ENCODE measurements at places on chromosomes 4 and X.

- peak; percentile 84 for DNase-seq
Measured at GRCh38 chr4:87108142-87108546, 112.3 kb downstream of the KLHL8 start.

GRCh38 chrX:149458586-149458985 is 46.5 kb downstream of the IDS start:
- no peak for DNase-seq

- peak; percentile 43 for DNase-seq
Measured at GRCh38 chrX:79259073-79259689, 108.0 kb downstream of the ITM2A start.

GRCh38 chr4:143337600-143338287 is 1.1 kb downstream of the GAB1 start:
- DNase-seq = peak; percentile 71

GRCh38 chr4:78528327-78528726 is 23.2 kb upstream of the ANXA3 start:
- DNase-seq = peak; percentile 59

DNA sequence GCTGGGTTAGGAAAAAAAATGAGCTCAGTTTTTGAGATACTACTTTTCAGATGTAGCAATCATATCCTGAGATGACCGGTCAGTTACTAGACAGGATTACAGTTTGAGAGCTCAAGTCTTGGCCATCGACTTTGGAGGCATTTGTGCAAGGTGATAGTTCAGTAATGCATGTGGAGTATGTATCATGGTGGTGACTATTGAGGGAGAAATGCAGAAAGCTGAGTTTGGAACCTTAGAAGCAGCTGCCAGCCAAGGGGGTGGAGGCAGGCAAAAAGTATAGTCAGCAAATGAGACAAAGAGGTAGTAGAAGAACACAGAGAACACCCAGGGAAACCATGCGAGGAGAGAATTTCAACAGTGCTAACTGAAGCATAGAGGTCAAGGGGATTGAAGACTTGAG is 48.7 kb upstream of the SLC4A4 start:
- DNase-seq = peak; percentile 80
